ENCODE measurements at places on chromosomes 4 and X. TPM values are rescaled to one million over a fixed set of nuclear protein-coding genes. Genes with fewer than 3 reads are reported as not detected.

DNA sequence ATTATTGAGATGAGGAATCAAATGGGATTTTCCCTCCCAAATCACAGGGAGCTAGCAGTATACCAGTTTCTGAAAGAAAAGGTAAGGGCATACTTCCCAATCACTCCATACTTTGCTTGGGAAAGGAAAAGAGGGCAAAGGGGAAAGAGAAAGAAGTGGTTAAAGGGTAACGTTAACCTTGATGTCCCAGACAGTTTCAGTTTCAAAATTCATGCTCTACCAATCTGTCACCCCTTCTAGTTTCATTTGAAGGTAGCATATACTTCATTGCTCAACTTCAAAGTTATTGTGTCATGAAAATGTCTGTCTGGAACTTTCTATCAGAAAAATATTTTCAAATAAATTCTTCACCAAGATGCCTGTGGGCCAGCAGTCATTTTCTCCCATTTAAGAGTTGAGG lies 16.0 kb downstream of the TNMD start:
- DNase-seq, result no peak

GRCh38 chr4:14193601-14194000 lies 566.1 kb upstream of the BOD1L1 start:
- DNase-seq, result no peak

DNA sequence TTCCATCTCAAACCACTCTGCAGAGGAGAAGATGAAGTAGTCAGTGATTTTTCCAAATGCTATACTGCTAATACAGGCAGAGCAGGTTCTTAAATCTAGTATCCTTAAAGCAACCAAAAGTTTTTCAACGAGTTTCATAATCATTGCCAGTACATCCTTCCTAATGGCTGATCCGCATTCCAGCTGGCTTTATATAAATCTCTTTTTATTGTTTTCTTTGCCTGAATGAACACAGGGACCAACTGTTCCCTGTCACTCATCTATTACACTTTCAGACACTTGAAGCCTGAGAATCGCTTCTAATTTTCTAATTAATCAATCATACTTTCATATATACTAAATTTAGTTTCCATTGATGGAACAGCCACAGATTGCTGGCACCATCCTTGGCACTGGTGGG lies 508.6 kb downstream of the RAB28 start:
- no peak for DNase-seq

- no peak for DNase-seq
These were observed 112.9 kb upstream of the NOCT start for GRCh38 chr4:138902705-138903104.

- DNase-seq, result no peak
These were observed 35.0 kb upstream of the CLCN4 start for GRCh38 chrX:10121787-10122186.

GRCh38 chr4:47835494-47835893 lies 2.4 kb downstream of the CORIN start:
- DNase-seq, result no peak

- DNase-seq, result no peak
These were observed 62.2 kb upstream of the PRPS1 start for GRCh38 chrX:107565931-107566603.

GRCh38 chrX:41542536-41542935 lies 95.4 kb downstream of the NYX start:
- no peak for DNase-seq

GRCh38 chr4:57280481-57280880 lies 170.3 kb upstream of the IGFBP7 start:
- DNase-seq, result no peak

DNA sequence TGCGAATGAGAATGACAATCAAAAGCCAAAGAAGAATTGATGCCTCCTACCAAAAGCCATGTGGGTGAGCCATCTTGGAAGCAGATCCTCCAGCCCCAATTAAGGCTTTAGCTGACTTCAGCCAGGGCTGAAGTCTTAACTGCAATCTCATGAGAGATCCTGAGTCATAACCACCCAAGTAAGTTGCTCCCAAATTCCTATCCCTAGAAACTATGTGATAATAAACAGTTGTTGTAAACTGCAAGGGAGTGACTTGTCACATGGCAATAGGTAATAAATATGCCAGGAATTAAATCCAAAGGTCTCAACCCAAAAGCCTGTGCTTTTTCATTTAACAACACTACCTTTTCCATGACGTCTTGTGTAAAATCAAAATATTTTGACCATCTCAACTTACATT lies 154.2 kb upstream of the TBL1X start:
- no peak for DNase-seq

DNA sequence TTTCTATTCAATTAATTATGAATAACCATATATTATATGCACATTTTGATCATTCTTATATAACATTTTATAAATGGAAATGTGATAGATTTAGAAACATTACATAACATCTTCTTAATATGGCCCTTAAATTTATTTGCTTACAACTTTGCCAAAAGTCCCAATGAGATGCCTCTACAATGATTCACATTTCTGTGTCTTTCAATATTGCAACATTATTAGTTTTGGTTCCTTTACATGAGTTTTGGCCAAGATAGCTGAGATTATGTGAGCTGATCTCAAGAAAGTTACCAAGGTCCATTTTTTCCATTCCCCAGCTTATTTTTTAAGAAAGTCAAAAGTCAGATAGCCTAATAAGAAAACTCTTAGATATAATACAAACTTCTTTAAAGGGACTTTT lies 361.2 kb downstream of the PCDH7 start:
- no peak for DNase-seq

DNA sequence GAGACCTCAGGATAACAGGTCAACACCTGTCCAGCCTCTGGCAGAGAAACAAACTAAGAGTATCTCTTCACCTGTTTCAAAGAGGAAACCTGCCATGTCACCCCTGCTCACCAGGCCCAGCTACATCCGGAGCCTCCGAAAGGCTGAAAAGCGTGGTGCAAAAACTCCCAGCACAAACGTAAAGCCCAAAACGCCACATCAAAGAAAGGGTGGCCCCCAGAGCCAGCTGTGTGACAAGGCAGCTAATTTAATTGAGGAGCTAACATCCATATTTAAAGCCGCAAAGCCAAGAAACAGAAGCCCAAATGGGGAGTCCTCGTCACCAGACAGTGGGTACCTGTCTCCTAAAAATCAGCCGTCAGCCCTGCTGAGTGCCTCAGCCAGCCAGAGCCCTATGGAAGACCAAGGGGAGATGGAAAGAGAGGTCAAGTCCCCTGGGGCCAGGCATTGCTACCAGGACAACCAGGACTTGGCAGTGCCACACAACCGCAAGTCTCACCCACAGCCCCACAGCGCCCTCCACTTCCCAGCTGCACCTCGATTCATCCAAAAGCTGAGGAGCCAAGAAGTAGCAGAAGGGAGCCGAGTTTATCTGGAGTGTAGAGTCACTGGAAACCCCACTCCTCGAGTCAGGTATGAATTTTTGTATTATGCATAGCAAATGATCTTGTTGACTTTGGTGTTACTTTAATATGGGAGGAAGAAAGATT lies 15.1 kb downstream of the PALLD start:
- DNase-seq, result no peak

DNA sequence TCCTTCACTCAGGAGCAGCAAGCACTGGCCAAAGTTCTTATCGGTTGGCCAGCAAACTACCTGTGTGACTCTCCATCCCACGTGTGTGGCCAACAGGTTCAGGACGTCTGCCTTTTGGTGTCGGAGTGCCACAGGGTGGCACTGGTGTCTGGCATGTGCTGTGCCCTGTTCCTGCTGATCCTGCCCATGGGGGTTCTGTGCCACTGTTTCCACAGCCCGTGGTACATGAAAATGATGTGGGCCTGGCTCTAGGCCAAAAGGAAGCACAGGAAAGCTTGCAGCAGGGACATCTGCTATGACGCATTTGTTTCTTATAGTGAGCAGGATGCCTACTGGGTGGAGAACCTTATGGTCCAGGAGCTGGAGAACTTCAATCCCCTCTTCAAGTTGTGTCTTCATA lies 4.6 kb upstream of the TLR2 start:
- DNase-seq, result no peak

DNA sequence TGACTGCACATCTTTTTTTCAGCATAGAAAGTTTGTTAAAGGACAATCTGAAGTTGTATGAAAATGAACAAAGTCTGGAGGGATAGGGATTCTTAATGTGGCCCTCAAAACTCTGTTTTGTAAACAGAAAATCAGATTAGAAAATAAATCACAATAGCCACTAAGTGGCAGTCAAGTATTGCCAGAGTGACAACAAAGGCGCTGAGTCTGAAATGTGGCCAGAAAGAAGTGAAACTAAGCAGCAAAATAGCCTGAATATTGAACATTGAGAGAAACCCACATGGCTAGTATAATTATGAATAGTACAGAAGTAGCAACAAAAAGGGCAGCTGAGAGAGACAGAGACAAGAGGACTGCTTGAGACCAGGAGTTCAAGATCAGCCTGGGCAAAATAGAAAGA lies 81.1 kb upstream of the CT45A1 start:
- DNase-seq, result no peak

DNA sequence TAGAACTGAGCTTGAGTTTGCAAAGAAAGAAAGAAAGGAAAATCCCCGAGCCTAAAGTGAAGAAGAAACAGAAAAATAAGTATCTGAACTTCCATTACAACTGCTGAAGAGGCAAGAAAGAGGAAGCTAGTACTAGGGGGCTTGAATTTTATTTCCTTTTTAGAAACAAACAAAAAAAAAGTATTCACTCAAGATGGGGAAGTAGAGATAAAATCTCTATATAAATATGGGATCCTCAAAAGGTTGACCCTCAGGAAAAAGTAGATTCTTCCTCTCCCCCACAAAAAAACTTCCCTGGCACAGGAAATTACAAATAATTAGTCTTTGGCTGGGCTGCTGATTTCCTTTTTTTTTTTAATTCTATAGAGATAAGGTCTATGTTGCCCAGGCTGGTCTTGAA lies 16.0 kb downstream of the LRBA start:
- no peak for DNase-seq

- no peak for DNase-seq
These were observed 55.8 kb upstream of the GIMD1 start for GRCh38 chr4:106424426-106424825.

The GAGE12E gene
- not detected for total RNA-seq

The GPRASP3 gene
- total RNA-seq, result 3.7 TPM

The MID1 gene
- 8.0 TPM for total RNA-seq

The TECRL gene
- 203 TPM for total RNA-seq

The PCSK1N gene
- 12.5 TPM for total RNA-seq

The GPC4 gene
- total RNA-seq, result 5.8 TPM

The MAGEC1 gene
- total RNA-seq, result not detected

The AASDH gene
- total RNA-seq, result 5.4 TPM

The HDX gene
- total RNA-seq, result 2.9 TPM

The ARMCX1 gene
- 33.4 TPM for total RNA-seq

The UGT2B10 gene
- not detected for total RNA-seq

Measured in right atrium auricular region (tissue), 2 donors.